ENCODE measurements at places on chromosomes 2 and 18.

- DNase-seq = no peak
Observed at GRCh38 chr2:13414897-13415296, 698.2 kb downstream of the TRIB2 start.

DNA sequence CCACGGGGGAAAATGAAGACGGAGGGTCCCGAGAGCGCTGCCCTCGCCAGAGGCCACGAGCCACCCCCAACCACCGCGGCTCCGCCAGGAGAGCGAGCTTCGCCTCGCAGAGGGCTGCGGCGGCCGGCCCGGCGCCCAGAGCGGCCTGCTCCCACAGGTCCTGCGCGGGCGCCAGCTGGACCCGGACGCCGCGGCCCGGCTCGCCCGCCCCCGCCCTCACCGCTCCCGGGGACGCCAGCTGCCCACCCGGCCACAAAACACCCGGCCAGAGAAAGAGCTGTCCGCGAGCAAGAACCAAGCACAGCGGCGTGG lies 709 bp downstream of the PTPN2 start:
- no peak for DNase-seq

DNA sequence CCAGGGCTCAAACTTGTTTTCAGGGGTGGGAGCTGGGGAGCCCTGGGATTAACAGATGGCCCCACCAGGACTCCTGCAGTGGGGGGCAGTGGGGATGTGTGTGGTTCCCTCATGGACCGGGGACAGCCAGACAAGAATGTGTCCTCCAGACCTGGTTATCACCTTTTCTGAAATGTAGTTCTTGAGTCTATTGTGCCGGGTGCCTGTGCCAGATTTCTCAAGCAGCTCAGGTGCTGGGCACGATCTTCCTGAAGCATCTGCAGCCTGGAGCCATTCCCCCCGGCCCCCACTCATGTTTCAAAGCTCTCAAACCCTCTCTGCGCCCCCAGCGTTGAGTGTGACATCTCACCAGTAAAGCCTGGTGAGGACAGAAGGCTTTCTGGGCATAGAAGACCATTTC lies 48.4 kb upstream of the HAAO start:
- DNase-seq = no peak

GRCh38 chr2:8193686-8194615 lies 487.9 kb upstream of the ID2 start:
- DNase-seq = no peak

DNA sequence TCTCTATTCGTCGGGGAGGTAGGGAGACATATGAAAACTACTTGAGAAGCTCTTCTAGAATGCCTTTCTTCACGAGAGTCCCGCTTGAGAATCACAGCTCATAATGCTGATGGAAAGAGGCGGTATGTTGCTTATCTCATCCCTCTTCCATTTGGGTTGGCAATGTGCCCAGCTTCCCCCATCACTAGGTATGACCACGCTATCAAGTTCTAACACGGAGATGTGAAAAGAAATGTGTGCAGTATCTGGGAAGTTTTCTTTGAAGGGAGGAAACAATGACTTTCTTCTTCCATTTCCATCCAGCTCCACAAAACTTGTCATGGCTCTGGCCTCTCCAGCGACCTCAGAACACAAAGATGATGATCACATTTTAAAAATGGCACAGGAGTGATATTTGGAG lies 742.4 kb downstream of the DCDC2C start:
- DNase-seq = no peak

GRCh38 chr2:67724261-67724660 lies 327.1 kb downstream of the ETAA1 start:
- DNase-seq = no peak

GRCh38 chr2:16327326-16327725 lies 338.3 kb downstream of the CYRIA start:
- no peak for DNase-seq

- no peak for DNase-seq
Observed at GRCh38 chr2:69170661-69171060, 157.7 kb downstream of the ANTXR1 start.

- DNase-seq = no peak
Observed at GRCh38 chr2:200189964-200190363, 116.5 kb upstream of the SPATS2L start.

DNA sequence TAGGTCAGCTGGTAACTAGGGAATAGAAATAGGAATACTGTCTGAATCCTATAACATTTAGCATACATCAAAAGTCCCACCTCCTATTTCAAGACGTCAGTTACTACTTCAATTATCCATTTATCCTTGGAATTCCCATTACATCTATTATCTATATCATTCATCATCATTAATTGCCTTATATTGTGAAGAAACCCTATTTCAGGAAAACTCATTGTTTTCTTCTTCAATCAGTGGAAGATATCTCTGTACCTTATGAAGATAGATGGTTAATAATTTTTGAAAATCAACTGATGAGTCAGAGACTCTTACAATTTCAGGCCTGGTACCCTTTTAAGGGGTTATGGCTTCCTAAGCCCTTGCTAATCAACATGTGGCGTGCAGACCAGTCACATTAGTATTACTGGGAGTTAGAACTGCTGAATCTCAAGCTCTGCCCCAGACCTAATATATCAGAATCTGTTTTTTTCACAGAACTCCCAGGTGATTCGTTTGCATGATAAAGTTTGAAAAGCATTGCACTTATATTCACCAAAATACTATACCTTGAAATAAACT lies 69.3 kb upstream of the PGAP1 start:
- DNase-seq = no peak

DNA sequence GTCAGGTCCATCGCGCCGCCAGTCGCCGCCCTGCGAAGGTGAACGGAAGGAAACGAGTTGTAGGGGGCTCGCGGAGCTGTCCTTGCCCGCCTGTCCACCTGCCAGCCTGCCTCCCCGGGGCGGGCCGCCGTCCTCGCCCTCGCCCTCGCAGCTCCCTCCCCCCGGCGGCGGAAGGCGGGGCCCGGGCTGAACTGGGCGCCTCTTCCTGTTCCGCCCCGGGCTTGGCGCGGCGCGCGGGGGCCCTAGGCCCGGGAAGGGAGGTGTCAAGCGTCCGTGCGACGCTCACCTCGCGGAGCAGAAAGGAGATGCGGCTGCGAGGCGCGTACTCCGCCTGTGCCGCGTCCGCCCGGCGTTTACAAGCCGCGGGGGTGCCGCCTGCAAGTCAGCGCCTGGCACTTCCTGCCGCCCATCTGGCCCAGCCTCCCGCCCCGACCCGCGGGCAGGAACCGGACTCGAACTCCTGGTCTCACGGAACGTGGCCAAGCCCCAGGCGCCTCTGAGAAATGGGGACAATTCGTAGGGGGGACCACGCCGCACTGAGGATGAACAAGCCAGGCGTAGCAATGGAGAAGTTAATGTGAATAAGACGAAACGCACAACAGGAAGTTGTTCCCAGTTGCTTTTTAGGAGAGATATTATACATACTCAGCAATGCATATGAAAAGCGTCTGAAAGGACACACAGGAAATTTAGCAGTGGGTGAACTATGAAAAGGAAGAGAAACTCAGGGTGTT lies at the start of gene CNPPD1:
Gene CNPPD1 (minus strand): TSS at position 108 of the 734 bp plus-strand sequence. CDS start 97 bp downstream, at position 11.
- no peak for DNase-seq

- DNase-seq = no peak
Observed at GRCh38 chr2:55620123-55620779, 2.8 kb upstream of the PPP4R3B start.

DNA sequence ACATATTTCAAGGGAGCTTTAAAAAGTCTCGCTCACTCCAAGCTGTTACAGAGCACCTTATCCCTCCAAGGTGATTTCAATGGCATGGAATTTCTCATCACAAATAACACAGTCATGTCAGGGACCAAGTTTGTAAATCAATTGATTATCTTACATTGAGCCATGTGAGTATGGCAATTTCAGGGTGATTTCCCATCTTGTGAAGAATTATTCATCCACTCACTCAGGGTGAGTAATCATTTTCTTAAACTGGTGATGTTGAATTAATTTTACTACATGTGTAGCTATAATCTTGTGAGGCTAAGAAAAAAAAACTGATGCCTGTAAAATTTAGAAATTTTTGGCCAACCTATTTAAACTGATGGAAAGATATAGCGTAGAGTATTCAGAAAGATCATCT lies 3.3 kb upstream of the ABCA12 start:
- DNase-seq = no peak

DNA sequence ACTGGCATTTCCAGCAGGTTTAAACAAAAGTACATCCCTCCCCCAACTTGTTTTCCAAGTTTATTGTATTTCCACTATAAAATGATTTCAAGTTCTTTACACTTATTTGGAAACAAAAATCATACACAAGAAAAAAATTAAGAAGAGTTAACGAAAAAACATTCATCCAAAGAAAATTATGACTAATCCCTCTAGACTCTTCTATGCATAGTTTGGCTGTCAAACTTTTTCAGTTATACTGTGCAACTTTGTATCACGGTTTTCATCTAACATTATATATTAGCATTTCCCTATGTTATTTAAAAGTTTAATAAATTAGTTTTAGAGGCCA lies 627 bp downstream of the WDCP start:
- DNase-seq = no peak

DNA sequence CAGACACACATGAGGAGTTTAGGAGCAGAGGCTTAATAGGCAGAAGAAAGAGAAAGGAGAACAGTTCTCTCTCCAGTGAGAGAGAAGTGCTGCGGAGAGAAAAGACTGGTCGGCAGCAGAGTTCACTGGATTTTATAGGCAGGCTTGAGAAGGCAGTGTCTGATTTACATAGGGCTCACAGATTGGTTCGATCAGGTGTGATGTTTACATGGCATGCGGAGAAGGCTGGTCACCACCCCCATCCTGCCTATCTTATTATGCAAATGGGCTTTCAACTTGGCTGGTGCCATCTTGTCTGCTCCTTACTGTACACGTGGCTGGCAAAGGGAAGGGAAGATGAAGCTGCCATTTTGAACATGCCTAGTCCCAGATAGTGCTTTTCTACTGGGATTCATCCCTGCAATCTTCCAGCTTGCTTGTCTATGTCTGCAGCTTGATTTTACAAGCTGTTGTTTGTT lies 113.4 kb downstream of the AP1S3 start:
- DNase-seq = no peak

- DNase-seq = no peak
Observed at GRCh38 chr2:40629768-40630434, 178.0 kb upstream of the SLC8A1 start.

DNA sequence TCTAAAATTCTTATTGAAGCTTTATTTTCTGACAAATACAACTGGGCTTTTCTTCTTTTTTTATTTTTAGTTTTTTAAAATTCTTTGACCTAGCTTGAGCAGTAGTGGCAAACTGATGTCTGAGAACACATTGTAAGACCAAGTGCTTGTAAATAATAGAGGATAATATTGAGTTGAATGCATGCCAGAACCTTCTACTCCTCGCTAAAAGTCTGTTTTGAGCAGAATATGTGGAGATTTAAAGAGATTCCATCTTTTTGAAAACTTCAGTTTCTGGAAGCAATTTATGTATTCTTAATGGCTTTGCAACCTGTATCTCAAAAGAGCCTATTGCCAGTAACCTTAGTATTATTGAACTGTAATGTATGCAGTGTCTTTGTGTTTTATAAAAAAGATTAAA lies 148.3 kb downstream of the KCNJ3 start:
- DNase-seq = no peak

- DNase-seq = no peak
Observed at GRCh38 chr18:3683483-3683882, 233.5 kb downstream of the TGIF1 start.

DNA sequence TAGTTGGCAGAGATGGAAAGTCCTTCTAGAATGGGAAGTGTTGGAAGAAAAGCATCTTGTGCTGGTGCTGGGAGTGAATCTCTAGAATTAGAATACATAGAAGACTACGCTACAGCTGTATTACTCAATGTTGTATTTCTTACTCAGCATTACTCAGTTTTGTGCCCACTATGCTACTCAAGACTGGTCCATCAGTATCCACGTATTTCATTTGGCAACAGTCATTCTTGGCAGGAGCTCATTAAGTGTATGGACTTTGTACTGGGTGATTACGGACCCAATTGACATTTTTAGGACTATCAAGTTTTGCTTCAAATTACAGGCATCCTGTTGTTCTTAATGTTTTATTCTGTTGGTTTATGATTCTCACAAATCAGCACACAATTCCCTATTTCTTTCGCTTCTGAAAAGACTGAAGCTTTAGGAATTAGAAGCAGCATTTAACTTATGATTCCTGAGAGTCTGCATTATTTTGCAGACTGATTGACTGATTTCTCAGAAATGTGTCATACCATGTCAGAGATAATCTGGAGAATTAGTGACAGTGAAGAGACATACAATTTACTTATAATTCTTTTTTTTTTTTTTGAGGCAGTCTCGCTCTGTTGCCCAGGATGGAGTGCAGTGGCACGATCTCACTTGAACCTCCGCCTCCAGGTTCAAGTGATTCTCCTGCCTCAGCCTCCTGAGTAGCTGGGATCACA lies 136.9 kb downstream of the MYO3B start:
- no peak for DNase-seq

DNA sequence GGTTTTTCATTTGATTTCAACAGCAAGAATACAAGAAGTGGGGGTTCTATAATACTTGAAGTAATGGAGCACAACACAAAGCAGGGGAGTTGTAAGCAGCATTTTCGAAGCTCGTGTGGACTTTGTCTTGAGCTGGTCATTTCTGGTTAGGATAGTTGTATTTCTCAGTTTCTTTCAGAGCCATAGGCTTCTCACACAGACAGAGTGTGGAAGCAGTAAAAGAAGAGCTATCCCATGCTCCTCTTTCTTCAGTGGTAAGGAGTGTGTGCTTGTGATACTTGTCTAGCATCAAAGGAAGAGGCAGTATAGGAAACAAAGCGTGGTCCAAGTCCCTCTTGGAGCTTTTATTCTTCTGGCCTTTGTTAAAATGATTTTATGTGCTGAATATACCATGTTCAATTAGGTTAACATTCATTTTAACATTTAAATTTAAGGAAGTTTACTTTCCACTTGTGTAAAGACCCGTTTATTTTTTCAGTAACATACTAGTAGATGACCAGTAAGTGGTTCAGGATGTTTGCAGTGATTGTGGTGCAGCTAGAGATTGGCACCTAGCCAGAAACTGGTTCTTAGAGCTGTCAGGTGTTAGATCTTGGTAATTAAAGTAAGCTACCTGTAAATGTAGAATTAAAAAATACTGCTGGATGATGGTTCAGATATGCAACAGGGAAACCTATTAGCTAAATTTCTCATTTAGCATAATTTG lies 14.6 kb downstream of the CCNYL1 start:
- DNase-seq = no peak

GRCh38 chr2:219918254-219918653 lies 290.8 kb downstream of the SLC4A3 start:
- DNase-seq = no peak

- DNase-seq = no peak
Observed at GRCh38 chr18:7566567-7567473, at the start of gene PTPRM. Gene PTPRM (plus strand): TSS chr18:7567316. CDS start chr18:7567819, 503 bp downstream.

DNA sequence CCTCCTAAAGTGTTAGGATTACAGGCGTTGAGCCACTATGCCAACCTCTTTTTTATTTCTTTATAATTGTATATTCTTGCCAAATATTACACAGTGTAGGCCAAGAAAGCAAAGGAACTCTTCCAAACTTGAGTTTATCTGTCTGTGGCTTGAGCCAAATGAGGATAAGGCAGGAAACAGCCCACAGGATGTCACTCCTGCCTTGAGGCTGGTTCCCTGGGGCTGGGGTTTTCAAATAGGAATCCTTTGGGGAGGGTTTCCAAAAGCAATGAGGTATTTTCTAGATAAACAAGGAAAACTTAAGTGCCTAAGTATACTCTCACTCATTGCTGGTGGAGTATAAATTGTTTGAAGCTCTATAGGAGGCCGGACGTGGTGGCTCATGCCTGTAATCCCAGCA lies 56.4 kb downstream of the ADCY3 start:
- DNase-seq = no peak

- no peak for DNase-seq
Observed at GRCh38 chr2:221802089-221802488, 230.0 kb upstream of the EPHA4 start.

GRCh38 chr2:134491022-134491421 lies 227.8 kb downstream of the TMEM163 start:
- DNase-seq = no peak

- DNase-seq = no peak
Observed at GRCh38 chr2:128271597-128271910, 47.1 kb downstream of the HS6ST1 start.

Data from HFF-Myc (cell line).